ENCODE measurements at places on chromosomes 4 and X.

GRCh38 chr4:56286763-56287162 is 100.5 kb downstream of the AASDH start:
- no peak for DNase-seq

- no peak for DNase-seq
These were observed 210.1 kb upstream of the FAT4 start for GRCh38 chr4:125104616-125105015.

DNA sequence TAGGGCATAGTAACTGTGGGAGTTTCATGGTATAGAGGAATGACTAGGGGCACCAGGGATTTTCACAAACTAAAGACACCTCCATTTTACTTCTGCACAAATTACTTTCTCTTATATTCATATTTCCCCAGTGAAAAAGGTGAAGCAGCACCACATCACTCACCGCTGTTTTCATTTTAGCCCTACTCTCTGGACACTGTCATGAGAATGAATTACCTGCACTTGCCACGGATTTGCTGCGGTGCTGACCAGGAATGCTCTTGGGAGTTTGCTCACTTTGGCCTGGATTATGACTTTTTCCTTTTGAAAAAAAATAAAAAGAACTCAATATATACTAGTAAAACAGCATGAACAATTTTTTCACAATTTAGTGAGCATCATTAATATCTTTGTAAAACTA is 351.3 kb downstream of the NKX6-1 start:
- no peak for DNase-seq

GRCh38 chr4:38752941-38753806 is 29.6 kb downstream of the TLR10 start:
- no peak for DNase-seq

DNA sequence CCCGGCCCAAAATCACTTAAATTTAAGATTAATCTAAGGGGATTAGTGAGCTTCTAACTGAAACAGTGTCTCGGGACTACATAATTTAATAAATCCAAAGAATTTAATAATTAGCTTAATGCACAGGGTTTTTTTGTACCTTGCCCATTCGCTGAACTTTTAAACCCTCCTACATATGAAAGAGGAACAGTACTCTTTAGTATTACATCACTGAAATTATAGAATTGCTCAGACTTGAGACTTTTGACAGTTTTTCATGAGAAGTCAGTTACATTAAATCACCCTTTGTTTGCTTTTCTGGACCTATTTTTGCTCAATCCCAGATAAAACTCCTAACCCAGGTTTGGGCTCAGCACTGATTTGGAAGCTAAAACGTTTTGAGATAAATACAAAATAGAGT is 2.4 kb upstream of the TADA2B start:
- DNase-seq, result no peak

GRCh38 chr4:102454268-102454667 is 46.9 kb upstream of the NFKB1 start:
- DNase-seq, result no peak

- DNase-seq, result no peak
These were observed 2.7 kb upstream of the SORCS2 start for GRCh38 chr4:7189475-7190277.

GRCh38 chr4:4423706-4424498 is 37.0 kb downstream of the NSG1 start:
- no peak for DNase-seq

DNA sequence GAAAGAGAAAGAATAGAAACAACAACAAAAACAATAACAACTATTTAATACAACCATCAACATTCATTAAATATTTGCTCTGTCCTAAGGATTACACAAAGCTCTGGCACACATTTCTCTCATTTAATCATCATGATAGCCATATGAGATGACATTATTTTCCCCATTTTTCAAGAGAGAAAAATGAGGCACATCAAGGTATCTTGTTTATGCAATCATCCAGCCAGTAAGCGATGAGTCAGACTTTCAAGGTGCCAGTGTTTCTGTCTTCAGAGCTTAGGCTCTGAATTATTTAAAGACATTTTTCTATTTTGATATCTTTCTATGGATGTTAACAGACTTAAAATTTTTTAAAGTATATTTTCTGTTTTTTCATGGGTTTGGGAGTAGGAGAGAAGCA is 541.8 kb upstream of the SMIM31 start:
- DNase-seq, result no peak

GRCh38 chr4:530017-530781 is 31.2 kb downstream of the PIGG start:
- no peak for DNase-seq

- no peak for DNase-seq
These were observed 100.1 kb downstream of the PPARGC1A start for GRCh38 chr4:23789762-23790161.
